ENCODE measurements at places on chromosomes 4 and X.

DNA sequence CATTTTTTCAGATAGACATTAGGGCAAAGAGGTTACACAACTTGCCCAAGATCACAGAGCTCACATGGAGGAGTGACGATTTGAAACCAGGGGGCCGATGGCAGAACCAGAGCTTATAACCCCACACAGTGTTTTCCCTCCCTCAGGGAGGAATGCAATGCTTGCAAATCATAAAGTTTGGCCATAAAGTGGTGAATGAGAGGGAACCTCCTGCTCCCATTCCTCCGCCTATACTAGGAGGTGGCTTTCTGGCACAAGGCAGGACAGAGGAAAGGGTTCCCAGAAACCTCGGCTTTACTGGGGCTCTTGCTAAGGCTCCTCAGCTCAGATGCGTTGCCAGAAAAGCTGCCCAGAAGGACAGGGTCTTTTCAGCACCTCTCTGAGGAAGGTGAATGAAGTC, 19.3 kb downstream of the TMEM154 start:
- no peak for DNase-seq

- DNase-seq, result no peak
Observed at GRCh38 chrX:43718956-43719355, 62.9 kb downstream of the MAOA start.

DNA sequence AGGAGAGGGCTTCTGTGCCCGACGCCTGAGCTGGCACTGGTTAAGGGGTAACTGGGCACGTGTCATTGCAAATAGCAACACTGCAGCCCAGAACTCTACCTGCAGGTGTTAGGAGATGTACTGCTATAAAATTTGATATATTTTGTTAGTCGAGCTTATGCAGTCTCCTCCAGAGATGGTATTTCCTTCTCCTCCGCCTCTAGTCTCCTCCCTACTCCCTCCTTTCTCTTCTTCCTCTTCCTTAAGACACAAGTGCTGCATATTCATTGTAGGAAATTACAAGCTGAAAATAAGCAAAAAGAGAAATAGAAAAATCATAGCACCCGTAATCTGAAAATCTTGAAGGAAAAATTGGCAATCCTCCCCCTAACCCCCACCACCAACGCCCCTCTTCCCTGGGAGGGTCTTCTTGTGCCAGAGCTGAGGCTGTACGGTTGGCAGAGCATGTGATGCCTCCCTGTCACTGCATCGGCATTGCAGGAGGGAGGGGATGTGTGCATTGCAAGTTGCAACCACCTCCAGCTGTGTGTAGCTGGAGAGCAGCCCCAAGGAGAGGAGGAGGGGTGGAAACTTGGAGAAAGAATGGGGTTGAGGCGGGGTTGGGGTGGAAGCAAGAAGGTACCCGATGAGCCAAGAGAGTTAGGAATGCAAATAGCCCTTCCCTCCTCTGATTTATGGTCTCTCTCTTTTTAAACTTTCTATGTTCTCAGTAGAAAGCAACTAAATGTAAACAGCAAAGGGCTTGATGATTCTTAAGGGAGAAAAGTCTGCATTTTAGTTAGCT, 48.3 kb upstream of the MND1 start:
- no peak for DNase-seq

DNA sequence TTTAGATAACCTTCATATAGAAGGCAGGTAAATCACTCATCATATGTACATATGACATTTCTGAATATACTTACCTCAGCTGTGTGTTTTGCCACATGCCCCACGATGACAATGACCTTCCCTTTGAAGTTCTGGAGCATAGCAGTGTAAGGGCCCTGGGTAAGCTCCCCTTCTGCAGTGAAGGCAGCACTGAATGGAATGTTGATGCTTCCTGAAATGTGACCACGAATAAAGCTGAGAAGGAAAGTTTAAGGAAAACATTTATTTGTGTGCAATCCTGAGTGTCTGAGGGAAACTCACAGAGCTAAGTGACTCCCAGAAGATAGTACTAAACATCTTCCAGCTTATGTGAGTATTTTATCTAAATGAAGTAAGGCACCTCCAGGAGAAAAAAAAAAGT, 200.1 kb downstream of the NPNT start:
- no peak for DNase-seq

DNA sequence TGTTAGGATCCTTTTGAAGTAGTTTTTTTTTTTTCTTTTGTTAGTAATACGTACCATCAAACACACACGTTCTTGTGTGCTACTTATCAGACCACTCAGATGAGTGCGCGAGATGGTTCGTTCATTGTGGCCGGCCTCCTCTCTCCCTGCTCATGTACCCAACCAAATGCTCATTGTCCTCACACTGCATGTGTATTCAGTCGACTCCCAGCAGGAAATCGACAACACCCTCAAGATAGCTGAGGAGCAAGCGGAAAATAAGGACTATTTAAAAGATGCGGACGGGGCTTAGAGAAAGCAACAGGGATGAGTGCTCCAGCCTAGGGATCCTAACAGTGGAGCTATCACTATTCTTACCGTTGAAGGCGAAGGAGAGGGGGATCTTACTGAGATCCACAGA, 72.9 kb upstream of the GUCY1A1 start:
- DNase-seq, result no peak

DNA sequence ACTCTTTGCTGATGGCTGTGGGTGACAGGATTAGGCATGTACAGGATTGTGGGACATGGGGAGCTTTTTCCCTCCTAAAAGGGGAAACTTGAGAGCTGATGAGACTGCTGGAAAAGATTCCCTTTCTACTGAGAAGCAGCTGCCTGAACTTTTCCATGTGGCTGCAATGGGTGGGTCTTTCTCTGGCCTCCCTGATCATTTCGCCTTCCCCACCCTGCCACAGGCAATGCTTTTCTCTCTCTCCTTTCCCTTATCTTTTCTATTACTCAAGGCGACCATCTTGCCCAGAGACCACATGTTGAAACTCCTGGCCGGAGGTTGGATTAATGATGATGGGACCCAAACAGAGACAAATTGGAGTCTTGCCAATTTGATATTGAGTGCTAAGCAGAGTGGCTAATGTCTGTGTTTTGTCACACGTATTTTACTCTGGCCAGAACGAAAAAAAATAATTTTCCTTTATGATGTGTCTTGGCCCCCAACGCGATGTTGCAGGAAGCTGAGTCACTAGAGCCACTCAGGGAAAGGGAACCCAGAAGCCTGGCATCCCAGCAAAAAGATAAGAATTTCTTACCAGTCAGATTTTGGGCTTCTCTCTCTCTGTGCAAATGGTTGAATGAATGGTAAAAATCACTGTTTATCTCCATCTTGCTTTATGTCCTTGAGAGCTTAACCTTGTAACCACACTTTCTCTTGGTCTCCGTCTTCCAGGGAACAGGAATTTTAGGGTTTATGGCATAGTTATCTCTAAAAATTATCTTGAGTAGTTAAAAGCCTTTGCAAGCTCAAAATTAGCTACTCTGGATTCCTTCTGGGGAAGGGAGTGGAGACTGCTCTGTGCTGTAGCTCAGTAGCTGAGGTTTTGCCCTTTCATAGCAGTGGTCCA, 19.4 kb upstream of the ATP8A1 start:
- no peak for DNase-seq

GRCh38 chr4:112231779-112232713, at the start of gene AP1AR:
TSS of gene AP1AR (plus strand) at chr4:112231787. CDS start at chr4:112232092, 305 bp downstream.
- DNase-seq, result peak; percentile 52

DNA sequence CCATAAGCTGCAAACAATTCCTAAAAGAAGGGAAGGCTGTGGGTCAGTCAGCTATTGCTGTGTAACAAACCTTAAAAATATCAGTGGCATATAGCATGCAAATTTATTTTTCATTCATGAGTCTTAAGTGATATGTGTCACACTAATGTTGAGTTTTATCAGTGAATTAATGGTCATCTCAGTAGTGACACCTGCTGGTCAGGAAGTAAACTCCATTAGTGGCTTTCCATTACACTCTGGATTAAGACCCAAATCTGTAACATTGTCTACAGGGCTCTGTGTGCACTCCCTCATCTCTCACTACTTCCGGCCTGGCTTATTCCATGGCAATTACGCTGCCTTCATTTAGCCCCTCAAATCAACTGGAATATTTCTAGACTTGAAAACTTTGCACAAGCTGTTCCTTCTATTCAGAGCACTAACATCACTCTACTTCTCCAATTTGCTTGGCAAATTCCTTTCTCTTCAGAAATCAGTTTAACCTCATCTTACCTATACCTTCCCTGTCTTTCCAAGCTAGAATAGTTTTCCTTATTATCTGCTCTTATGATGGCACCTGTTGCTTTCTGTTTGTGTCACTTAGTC, 217.3 kb upstream of the TAPT1 start:
- DNase-seq, result no peak

- no peak for DNase-seq
Observed at GRCh38 chr4:66273110-66273509, 602.8 kb upstream of the EPHA5 start.

GRCh38 chr4:112978691-112979472, 70.6 kb upstream of the ANK2 start:
- DNase-seq, result no peak

DNA sequence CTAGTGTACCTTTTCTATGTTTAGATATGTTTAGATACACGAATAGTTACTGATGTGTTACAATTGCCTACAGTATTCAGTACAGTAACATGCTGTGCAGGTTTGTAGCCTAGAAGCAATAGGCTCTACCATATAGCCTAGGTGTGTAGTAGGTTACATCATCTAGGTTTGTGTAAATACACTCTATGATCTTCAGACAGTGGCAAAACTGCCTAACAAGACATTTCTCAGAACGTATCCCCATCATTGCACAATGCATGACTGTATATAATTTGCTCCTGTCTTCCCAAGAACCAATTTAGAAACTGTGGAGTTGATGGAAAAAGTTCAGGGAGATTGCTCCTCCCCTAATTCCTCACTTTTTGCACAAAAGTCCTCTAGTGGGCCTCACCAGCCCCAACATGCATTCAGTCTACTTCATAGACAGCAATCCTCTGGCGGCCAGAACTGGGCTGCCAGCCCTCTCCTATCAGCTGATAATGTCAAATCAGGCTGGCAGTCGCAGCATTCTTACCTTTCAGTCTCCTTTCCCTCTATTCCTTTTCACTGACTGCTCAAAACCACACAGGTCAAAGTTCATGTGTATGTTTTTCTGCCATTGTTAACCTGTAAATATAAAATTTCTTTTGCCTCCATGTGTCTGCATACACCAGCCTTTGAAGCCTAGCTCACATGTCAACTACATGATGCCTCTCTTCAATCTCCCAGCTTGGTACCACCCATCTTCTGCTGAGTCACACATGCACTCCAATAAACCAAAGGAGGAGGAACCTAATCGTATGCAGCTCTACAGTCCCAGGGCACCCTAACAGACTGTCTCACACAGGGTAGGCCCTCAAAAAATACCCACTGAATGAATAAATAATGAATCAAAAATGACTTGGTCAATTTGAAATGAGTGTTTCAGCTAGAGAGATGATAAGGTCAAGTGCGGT, 32.0 kb downstream of the BCLAF3 start:
- DNase-seq, result no peak

DNA sequence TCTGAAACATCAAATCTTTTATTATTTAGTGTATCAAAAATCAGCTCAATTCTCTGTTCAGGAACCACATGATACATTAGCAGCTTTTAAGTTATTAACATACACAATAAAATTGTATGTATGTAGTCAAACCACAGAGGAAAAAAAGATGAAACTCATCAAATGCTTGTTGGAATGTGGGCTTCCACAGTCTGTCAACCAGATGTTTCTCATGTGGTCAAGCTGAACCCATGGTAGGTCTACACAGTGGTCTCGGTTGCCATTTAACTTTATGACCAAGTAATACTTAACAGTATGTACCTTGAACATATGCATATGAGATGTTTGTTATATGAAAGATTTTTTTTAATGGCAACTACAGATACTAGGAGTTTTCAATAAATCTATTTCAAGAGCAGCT, 427.8 kb downstream of the IL15 start:
- DNase-seq, result no peak

DNA sequence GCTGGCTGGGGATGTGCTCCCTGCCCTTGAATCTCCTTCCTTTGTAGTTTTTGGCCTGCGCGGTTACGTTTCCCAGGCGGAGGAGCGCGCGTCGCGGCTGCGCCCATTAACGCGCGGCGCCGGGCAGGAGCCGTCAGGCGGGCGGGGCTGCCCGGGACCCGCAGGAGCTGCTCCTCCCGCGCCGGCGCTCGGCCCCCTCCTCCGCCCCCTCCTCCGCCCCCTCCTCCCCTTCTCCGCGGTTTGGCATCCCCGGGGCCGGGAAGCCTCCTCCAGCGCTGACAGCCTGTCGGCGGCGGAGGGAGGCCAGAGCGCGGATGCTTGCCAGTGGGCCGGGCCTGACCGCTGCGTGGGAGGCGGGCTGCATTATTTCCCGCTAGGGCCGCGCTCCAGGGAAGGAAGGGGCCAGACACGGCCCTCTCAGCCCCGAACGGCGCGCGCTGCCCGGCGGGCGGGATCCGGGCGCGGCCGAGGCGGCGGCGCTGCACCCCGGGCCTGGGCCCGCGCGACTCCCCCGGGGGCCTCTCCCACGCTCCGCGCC, at the start of gene DCLK2:
TSS of gene DCLK2 (plus strand) at position 405 of the 538 bp plus-strand sequence. CDS start 583 bp downstream, outside the sequence.
- DNase-seq, result no peak

GRCh38 chr4:113560579-113560978, 201.0 kb downstream of the CAMK2D start:
- DNase-seq, result no peak

DNA sequence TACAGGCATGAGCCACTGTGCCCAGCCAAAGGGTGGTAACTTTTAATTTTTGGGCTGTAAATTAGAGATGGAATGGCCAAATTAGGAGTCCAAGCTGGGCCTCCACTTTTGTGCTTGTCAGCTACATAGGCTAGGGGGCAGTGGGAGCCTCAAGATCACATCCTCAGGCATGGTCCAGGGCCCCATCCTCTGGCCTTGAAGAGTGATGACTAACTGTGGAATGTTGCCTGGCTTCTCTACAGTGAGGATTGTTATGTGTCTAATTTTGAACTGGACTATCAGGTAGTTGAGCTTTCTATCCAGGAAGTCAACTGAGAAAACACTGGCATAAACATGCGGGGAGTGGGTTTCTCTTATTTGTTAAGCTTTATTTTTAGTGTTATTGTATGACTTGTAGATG, 33.0 kb downstream of the CCNG2 start:
- DNase-seq, result no peak

- DNase-seq, result no peak
Observed at GRCh38 chrX:109264878-109265277, 217.0 kb downstream of the GUCY2F start.

GRCh38 chrX:47802589-47802988, 34.1 kb upstream of the ZNF81 start:
- no peak for DNase-seq

DNA sequence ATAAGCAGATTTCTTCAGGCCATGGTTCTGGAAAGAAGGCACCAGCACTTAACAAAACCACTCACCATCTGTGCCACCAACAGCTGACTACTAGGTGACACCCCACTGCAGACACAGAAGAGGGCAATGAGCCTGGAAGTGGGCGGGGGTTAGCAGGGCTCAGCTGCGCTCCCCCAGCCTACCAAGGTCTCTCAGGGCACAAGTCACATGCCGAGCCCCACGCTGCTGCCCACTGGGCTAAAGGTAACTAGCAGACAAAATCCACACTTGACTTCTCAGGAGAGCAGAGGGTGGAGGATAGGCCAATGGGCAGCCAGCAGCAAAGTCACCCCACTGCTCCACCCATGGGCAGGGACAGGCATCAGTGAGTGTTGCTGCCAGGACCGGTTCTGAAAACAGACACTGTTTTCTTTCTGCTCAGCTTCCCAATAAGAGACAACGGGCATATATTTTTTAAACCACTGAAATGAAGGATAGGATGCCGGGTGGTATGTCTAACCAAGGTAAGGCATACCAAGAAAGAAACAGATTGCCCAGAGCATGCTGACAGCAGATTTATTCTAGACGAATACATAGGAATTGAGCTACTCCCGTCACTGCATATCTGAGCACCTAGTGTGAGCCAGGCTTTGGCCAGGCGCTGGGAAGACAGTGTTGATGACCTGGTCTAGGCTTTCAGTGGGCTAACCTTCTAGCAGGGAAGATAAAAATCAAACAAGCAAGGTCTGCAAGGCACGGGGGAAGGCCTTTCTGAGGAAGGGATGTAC, 20.1 kb downstream of the ACSL1 start:
- no peak for DNase-seq
